ENCODE measurements at places on chromosomes 7 and 10. TPM values are rescaled to one million over a fixed set of nuclear protein-coding genes. Genes with fewer than 3 reads are reported as not detected.

DNA sequence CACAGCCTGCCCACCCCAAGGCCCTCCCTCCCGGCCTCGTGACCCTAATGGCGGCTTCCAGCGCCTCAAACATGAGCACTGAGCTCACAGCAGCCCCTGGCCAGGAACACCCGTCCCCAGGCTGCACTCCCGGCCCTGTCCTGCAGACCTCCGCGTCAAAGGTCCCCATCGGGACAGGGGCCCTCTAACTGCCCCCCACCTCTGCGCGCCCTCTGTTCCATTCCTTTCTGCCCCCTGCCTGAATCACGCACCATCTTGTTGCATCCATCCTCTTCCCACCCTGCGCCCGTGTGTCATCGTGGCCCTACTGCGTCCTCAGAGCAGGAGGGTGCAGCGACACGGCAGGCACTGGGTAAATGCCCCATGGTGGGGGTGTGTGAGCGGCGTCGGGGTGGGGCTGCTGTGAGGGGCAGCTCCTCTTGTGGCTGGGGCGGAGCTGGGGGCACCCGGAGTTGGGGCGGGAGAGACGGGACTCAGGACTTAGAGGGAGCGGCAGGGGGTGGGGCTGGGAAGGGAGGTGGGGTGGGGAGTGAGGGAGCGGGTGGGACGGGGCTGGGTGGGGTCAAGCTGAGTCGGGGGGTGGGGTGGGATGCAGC is 13.4 kb downstream of the SLC29A4 start:
- no peak for DNase-seq

GRCh38 chr7:123669485-123669884 is 13.8 kb downstream of the LMOD2 start:
- no peak for DNase-seq

DNA sequence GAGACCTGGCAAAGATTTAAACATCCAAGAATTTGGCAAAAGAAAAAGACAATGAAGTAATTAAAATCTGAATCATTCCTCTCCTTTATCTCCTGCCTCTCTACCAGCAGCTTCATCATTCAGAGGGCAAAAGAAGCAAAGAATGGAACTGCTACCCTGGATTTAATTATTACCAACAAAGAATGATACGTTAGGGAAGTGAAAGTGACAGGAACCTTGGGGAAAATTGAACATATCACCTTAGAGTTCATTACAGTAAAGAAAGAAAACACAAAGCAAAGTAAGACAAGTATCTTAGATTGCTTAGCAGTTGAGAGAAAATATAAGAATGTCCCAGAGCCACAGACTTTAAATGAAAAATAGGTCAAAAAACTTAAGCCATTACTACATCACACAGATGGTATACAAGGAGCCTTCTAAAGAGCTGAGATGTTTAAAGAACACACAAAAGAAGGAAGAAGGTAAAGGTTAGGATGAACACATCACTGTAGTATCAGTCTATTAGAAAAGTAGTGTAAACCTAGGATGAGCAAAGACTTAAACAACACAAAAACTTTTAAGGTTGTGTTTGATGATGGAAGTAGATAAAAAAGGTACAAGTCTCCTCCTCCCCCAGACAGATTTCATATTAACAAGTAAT is 17.5 kb downstream of the CTNNA3 start:
- DNase-seq = no peak

DNA sequence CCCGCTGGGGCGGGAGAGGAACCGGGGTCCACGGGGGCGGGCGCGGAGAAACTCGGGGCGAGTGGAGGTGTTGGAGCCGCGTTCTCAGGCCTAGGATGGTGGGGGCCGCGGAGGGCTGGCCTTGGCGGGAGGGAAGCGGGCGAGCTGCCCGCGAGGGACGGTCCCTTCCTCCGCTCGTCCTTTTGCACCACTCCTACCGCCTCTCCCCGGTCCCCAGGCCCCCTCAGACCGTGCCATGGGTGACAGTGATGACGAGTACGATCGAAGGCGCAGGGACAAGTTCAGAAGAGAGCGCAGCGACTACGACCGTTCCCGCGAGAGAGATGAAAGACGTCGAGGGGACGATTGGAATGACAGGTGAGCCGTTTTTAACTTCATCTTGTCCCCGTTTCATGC is 451 bp downstream of the SRRT start:
- no peak for DNase-seq

- DNase-seq = no peak
Observed at GRCh38 chr7:111841596-111842205, 279.4 kb upstream of the IMMP2L start.

DNA sequence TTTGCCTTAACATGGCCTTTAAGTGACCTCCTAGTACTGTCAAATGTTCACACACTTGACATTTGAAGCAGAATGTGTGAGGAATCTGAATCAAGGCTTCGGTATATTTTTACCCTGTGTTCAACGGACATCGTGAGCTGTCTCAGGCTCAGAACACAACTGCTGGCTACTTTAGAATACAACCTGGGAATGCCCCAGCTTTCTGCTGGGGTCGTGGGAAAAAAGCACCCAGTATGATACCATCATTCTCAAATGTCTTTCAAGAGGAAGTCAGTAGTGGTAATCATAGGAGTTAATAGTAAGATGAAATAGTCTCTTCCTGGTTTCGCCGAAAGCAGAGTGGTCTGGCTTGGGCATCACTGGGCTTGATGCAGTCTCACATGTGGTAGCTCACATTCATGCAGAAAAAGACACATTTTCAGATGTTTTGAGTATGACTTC is 67.2 kb downstream of the CREB5 start:
- DNase-seq = no peak

GRCh38 chr10:14564268-14564744 is 210.4 kb downstream of the FAM107B start:
- DNase-seq = no peak

- DNase-seq = no peak
Observed at GRCh38 chr7:151129960-151130591, 37.4 kb downstream of the GBX1 start.

DNA sequence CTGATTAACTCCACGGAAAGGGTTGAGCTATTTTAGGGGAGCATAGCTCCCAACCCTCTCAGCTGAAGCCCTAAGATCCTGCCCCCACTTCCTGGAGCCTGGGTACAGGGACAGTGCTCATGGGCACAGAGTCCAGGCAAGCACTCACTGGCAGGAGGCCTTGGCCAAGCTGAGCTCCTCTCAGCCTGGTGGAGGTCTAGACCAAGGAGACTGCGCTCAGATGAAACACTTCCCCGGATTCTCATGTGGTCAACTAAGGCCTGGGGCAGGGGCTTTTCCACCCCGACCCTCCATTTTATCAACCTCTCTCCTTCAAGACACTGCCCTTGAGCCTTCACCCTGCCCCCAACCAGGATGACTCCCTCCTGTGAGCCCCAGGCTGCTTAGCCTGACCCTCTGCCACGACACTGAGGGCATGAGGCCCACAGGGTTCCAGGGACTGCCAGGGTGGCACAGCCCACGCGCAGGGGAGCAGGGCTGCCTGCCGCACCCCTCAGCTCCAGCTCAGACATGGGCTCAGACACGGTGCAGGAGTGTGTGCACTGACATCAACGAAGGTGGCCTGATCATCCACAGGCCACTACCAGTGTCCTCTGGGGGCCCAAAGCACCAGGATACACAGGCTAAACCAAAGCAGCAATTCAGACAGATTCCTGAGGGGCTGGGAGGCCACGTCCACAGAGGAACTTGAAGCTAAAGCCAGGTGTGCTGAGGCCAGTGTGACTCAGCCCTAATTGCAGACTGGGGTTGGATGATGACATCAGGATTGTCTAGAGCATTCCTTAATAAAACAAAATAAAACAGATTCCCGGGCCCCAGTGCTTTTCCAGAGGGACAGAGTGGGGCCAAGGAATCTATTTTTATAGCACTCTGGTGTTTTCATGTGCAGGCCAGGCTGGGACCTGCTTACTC is 18.8 kb downstream of the CHAT start:
- DNase-seq = no peak

DNA sequence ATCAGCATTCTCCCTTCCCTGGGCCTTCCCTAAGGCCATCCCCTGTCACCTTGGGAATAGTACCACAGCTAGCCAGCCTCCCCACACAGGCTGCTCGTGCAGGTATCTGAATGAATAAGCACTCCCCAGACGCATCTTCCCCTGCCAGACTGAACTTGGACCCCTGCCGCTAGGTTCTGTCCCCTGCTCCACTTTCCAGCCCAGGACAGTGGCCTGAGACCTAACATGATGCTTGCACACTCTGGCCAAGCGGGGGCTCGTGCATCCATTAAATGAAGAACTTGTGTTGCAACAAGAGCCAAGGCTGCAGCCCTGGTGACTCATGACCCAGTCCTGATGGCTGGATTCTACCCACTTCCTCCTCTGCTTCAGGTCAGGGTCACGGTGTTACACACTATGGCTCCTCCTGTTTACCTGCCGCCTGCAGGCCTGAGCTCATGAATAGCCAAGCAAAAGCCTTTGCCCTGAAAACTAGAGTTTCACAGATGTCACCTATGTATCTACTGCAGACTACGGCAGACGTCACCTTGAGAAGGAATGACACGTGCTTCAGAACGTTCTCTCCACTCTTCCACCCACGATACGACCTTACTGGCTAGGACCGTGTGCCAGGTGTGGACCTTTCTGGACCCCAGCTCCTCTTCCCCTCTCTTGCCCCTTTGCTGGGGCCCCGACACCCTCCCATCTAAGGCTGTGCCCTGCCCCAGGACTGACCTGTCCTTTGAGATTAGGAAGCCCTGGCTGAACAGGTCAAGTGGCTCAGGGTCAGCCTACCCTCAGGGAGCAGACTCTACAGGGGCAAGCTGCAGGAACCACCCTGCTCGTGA is 6.5 kb downstream of the ASB13 start:
- DNase-seq = peak; percentile 45

DNA sequence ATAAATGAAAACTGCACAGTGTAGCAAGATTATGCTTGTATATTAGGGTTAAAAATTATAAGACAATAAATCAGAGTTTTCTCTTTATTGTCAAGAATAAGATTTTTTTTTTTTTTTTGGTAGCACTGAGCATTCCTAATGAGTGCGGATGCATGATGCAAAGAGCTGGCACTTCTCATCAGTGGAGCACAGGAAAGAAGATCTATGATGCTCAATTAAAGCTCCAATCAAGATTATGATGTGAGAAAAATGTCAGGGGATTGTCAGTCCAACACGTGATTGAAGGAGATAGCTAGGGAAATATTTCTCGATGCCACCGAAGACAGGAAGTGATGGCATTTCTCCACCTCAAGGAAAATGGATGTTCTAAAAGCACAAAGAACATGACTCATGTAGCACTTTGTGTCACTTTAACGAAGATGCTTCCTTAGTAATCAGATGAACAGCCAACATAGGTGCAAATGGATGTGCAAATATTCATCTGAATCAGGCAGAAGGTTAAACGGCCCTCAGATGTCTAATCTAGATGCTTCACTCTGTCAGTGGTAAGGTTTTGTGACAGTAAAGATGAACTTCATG is 240.9 kb downstream of the THSD7A start:
- no peak for DNase-seq

GRCh38 chr10:86020134-86020533 is 346.5 kb downstream of the GRID1 start:
- DNase-seq = no peak

HKDC1 gene
- total RNA-seq = 1.2 TPM

FAS gene
- total RNA-seq = 74.8 TPM

TMEM140 gene
- total RNA-seq = 8.4 TPM

Data from ovary (tissue), 10 donors.